ENCODE measurements at places on chromosomes 4 and X. TPM values are rescaled to one million over a fixed set of nuclear protein-coding genes. Genes with fewer than 3 reads are reported as not detected.

Gene TEX11
- not detected for total RNA-seq

Gene ARHGAP10
- 41.8 TPM for total RNA-seq

Gene HMX1
- not detected for total RNA-seq

Gene ZGRF1
- total RNA-seq = 2.8 TPM

Gene CXCL1
- 0.86 TPM for total RNA-seq

Gene DGKK
- not detected for total RNA-seq

Gene SLITRK2
- total RNA-seq = 0.35 TPM

Gene CENPVL3
- not detected for total RNA-seq

Gene CSN1S1
- not detected for total RNA-seq

Gene GRID2
- total RNA-seq = 0.24 TPM

Gene CT47B1
- total RNA-seq = not detected

Gene KLHL4
- 2.0 TPM for total RNA-seq

Gene CFI
- 10.8 TPM for total RNA-seq

Gene ODAM
- total RNA-seq = not detected

Gene EPGN
- not detected for total RNA-seq

Gene STK26
- total RNA-seq = 1.7 TPM

Gene LDB2
- total RNA-seq = 33.3 TPM

Gene SOD3
- total RNA-seq = 115 TPM

Gene CLGN
- 44.7 TPM for total RNA-seq

Gene APLN
- 6.2 TPM for total RNA-seq

Gene RTL9
- 0.35 TPM for total RNA-seq

Gene CENPE
- total RNA-seq = 0.70 TPM

Gene GAB3
- total RNA-seq = 17.7 TPM

Gene P2RY8
- 1.5 TPM for total RNA-seq

Gene ARHGEF38
- total RNA-seq = not detected

Gene LUZP4
- not detected for total RNA-seq

Gene CPZ
- total RNA-seq = 0.30 TPM

Gene HAUS7
- 13.4 TPM for total RNA-seq

Gene ESX1
- total RNA-seq = not detected

Gene GNPDA2
- 16.4 TPM for total RNA-seq

Gene NAP1L3
- total RNA-seq = 15.0 TPM

Gene AWAT2
- total RNA-seq = not detected
